ENCODE measurements at places on chromosomes 12 and 14.
A peak's percentile ranks its signal among the peaks of the same experiment; 100 is the strongest.

DNA sequence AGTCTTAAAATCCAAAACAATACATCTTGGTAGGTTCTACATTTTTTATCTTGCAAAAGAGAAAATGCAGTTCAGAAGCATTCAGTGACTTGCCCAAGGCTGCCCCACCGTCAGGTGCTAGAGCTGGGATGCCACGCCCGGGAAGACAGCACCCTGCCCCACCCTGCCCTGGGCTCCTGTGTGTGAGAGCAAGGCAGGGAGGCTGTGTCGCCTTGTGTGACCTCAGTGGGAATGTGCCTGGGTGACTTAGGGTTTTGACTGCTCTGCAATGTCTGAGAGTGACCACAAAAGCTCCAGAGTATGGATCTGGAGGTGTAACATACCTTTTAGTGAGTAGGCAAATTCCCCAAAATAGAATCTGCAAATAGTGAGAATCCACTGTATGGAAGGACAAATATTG lies 60.0 kb downstream of the AACS start:
- peak; percentile 71 for DNase-seq

DNA sequence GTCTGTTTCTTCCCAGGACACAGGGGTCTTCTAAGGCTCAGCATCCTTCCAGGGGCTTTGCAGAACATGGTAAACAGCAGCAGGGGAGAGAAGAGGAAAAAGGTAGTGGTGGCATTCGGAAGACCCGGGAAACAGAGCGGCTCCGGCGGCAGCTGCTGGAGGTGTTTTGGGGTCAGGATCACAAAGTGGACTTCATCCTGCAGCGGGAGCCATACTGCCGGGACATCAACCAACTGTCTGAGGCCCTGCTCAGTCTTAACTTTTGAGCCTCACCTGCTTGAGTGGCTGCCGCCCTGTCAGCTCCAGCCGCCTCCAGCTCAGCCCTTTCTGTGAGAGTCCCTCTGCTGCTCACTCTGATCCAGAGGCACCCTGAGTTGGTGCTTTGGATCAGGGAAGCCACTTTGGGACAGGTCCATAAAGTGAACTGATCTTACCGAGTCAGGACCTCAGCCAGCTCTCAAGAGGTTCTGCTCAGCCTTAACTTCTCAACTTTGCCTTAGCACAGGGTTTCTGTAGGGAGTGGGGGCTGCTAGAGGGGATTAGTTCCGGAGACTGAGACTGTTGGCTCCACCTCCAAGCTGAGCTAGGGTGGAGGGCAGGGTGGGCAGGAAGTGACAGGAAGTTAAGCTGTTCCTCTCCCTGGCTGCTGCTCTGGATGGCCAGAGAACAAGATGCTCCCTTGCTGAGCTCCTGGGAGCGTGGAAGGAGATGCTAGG lies 5.4 kb downstream of the SDR39U1 start:
- DNase-seq = no peak

GRCh38 chr12:131752451-131752850 lies 41.6 kb downstream of the SFSWAP start:
- DNase-seq = no peak

- peak; percentile 95 for DNase-seq
Measured at GRCh38 chr12:1661553-1662335, 29.1 kb upstream of the ADIPOR2 start.

GRCh38 chr12:30067146-30067545 lies 283.4 kb upstream of the TMTC1 start:
- no peak for DNase-seq

GRCh38 chr12:121124402-121125109 lies 8.1 kb upstream of the P2RX7 start:
- DNase-seq = no peak

- DNase-seq = no peak
Measured at GRCh38 chr12:28086521-28087155, 103.6 kb upstream of the CCDC91 start.

GRCh38 chr14:88354358-88354757 lies 31.1 kb upstream of the SPATA7 start:
- DNase-seq = no peak

DNA sequence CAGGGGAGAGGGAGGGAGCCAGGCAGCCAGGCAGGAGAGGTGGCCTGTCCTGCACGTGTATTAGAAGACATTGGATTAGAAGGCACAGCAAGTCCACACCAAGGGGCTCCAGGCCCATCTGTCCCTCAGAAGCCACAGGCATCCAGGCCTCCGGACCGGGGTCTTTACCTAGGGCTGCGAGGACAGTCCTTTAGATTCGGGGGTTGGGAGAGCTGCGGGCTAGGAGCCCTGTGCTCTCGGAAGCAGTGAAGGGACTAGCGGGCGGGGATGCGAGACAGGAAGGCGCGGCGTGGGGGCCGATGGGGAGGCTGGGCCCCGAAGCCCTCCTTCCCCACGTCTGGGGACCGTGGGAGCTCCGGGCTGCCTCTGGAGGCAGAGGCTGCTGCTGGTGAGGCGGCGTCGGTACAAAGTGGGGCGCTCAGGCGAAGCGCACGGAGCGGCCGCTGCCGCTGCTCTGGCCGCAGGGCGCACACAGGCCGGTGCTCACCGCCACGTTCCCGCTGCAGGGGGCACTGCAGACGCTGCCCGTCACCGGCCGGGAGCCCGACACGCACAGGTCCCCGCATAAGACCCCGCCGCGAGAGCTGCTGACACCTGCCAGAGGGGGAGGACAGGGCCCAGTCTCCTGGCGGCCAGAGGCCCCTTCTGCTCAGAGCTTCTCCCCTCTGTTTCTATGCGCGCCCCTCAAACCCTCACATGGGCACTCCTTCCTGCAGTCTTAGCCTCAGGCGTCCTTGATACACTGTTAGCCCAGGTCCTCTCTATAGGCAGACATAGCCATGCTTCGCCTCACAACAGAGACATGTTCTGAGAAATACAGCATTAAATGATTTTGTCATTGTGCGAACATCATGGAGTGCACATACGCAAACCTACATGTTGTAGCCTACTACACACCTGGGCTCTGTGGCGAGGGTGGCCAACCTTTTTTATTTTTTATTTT lies 17.3 kb downstream of the KRT7 start:
- DNase-seq = no peak

DNA sequence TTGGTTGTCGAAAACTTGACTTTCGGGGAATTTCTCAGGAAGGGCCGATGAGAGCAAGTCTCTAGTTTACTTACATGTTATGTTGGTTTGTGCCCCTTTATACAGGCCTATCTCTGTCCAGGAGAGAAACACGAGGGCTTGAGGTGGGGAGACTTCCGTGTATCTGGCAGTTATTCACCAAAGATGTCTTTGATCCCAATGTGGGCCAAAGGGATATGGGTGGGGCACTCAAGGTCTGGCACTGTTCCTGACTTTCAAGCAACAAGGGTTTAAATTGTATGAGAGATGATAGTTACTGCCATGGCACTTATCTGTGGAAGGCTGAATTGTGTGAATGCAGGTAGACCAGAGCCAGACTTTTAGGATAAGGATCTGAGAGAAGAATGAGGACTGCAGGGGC lies 137.2 kb upstream of the DHRS4 start:
- DNase-seq = peak; percentile 28

GRCh38 chr14:42877716-42878115 lies 1271.0 kb downstream of the LRFN5 start:
- DNase-seq = no peak

DNA sequence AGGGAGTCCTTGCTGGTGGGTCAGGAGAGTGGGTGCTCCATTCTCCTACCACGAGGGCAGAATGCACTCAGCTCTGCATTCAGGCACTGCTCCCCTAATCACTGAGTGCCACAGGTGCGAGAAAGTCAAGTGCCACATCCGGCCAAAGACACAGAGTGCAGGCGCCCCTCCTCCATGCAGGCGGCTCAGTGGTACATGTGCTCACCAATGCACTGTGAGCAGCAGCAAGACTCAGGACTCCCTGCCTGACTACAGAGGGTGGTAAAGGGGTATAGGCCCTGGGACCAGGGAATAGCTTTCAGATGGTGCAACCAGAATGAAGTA lies 32.9 kb downstream of the ZFYVE21 start:
- no peak for DNase-seq

DNA sequence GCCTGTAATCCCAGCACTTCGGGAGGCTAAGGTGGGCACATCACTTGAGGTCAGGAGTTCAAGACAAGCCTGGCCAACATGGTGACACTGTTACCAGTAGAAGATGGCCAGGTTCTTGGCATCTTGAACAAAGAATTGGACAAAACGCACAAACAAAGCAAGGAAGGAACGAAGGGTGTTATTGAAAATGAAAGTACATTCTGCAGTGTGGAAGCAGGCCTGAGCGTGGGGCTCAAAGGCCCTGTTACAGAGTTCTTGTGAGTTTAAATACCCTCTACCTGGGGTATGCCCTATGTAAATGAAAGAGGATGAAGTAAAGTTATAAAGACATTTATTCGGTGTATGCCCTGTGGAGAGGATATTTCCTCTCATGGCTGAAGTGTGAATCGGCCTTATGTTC lies 20.8 kb upstream of the CDK17 start:
- no peak for DNase-seq

DNA sequence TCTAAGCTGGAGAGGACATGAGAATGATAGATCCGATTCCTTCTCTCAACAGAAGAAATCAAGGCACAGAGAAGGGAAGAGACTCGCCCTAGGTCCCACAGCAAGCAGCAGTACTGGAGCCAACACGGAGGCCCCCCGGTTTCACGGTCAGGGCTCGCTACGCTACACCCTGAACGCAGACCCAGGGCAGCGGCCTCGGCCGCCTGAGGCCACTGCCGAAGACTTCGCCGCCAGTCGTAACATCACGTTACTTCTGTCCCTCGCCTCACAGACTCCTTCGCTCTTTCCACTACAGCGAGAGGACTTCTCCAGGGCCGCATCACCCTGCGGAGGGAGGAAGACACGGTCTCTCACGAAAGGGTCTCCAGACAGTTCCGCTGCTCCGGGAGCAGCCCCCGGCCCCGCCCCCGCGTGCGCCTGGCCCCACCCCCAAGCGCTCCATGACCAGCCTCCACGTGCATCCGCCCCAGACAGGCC lies 411 bp upstream of the DCAF4 start:
- DNase-seq = no peak

GRCh38 chr12:34601689-34602088 lies 579.4 kb downstream of the ALG10 start:
- DNase-seq = no peak

DNA sequence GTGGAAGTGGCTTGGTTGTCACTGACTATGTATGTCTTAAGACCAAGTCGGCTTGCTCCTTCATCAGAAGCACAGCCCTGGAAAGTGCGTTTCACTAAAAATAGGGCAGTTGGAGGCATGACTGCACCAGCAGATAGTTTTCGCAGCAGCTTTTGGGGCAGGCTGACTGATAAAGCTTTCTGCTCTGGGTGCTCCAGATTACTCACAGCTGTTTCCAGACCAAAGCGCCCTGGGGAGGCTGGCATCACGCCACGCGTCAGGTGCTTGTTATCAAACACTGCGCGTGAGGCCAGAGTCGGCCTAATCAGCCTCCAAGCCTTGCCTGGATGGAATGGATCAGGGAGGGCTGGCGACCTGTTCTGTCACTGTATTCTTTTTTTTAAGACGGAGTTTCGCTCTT lies 13.3 kb upstream of the LRRC10 start:
- no peak for DNase-seq

- DNase-seq = peak; percentile 75
Measured at GRCh38 chr14:96275177-96276112, 19.4 kb downstream of the BDKRB1 start.

DNA sequence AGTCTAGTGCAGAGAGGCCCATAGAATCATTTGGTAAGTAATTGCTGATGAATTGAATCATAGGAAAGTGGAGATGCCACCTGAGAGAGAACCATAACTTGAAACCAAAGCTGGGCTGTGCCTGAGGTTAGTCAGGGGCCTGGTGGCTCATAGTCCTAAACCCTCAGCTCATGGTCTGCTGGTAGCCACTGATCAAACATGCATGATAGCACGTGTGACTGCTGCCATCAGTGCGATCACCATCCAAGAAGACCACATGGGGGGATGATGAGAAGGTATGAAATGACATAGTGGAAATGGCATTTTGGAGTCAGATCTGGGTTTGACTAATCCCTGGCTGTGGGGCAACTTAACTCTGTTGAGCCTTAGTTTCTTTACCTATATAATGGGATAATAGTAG lies 190.5 kb downstream of the CACNA1C start:
- DNase-seq = no peak

- no peak for DNase-seq
Measured at GRCh38 chr12:101002696-101003419, 207.2 kb downstream of the SLC5A8 start.

GRCh38 chr12:57582440-57582839 lies 8.6 kb upstream of the PIP4K2C start:
- no peak for DNase-seq

DNA sequence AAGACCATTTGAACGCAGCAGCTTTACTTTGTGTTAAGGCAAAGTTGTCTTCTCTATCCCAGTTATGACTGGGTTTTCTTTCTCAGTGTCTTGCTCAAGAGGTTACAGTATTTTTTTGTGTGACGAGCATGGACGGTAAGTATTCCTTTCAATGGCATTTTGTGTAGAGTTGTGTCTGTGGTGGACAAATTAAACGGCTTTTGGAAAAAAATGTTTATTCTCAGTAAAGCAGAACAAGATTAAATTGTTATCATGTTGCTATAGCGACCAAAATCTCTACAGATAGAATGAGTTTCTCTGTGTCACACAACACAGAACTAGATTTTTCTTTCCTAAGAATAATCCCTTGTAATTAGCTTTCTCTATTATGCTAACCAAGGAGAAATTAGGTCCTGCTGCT lies 417.1 kb downstream of the AEBP2 start:
- no peak for DNase-seq

DNA sequence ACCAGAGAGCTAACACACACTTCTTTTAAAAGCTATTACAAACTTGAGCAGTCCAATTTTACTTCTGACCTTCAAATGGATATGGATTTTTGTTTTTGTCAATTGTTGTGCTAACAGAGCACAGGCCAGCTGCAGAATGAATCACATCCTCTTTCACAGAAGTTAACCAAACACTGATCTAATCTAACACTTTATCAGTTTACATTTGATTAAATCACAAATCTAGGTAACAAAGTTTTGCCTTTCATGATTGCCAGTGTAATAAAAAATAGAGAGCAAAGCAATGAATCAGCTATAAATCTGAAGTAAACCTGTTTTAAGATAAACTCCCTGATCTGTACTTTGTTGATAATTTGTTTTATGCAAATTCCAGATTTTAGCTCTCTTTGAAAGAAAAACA lies 273.1 kb upstream of the RGS6 start:
- DNase-seq = no peak

- no peak for DNase-seq
Measured at GRCh38 chr12:122593910-122594309, 66.9 kb downstream of the KNTC1 start.

DNA sequence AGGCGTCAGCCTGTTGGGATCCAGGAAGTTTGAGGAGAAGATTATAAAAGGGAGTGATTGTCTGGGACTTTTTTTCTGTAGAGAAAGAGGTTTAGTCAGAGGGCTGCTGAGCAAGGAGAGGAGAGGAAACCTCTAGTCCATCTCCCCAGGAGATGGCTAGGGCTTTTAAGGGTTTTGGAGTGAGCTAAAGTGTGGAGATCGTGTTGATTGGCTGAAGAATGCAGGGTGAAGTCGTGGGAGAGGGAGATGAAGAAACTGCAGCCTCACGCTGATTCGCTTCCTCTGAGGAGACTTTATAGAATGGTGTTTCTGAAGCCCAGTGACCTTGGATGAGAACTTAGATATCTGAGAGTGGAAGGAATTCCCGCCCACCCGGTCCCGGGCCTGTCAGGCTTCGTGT lies 193.7 kb upstream of the PWP1 start:
- no peak for DNase-seq

- DNase-seq = no peak
Measured at GRCh38 chr12:22306311-22306710, 28.2 kb downstream of the ST8SIA1 start.
